Activated CD4-positive, alpha-beta T cell treated with anti-CD3 and anti-CD28 coated beads, Interleukin-2, Interleukin-6, amounts not matched to agents 100 ng/mL and 50 ng/mL, durations not matched to agents 16 hours and 8 hours (primary cell): ENCODE measurements at places on chromosomes 6 and 20.
A peak's percentile ranks its signal among the peaks of the same experiment; 100 is the strongest.

GRCh38 chr6:112113431-112113830 is 26.0 kb downstream of the FAM229B start:
- DNase-seq = no peak

GRCh38 chr20:11792568-11792953 is 125.1 kb upstream of the BTBD3 start:
- no peak for DNase-seq

GRCh38 chr6:46973029-46973428 is 51.3 kb upstream of the ADGRF5 start:
- DNase-seq = no peak

DNA sequence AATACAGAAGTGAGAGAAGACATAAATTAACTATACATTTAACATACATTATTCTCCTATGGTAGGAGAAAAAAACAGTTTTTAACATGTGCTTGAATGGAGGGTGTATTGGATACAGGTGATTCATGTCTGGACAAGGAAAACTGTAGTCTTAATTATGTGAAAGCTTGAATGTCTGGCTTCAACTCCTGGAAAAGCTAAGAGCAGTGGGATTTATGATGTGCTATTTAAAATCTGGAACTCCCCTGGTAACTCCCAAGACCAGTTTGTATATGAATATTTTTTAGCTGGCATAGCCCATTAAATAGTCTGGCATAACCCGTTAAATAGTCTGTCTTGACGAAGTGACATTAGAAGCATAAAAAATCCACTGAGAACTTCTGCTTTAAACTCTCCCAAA is 410.0 kb upstream of the PTCHD4 start:
- DNase-seq = no peak

DNA sequence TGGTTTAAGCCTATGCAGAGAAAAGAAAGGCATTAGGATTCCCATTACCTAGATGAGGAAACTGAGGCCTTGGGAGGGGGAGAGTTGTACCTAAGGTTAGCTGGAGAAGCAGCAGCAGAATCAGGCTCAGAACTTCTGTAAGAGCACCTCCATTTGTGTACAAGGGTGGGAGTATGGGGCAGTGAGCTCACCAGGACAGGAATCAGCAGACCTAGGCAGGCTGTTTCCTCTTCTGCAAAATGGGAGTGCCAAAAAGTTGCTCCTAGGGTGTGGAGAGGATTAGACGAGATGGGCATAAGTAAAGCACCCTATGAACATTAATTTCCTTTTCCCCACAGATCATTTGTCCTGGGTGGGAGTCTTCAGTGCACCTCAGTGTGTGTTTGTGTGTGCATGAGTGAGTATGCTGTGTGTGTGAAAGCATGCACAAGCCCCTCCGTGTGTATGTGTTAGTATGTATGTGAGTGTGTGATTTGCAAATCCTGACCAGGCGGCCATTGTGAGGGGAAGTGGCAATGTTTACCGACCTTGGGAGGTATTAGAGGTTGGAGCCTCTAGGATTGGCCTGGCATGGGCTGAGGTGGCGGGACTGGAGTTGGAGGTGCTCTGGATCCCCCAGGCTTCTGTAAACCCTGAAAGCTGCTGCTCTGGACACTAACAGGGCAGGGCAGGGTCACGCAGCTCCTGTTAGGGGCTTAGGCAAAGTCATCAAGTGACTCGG is 78.8 kb downstream of the VEGFA start:
- DNase-seq = no peak

- DNase-seq = no peak
Observed at GRCh38 chr20:19384940-19385339, 172.5 kb downstream of the SLC24A3 start.

GRCh38 chr6:39227476-39227875 is 1.8 kb downstream of the KCNK5 start:
- peak; percentile 13 for DNase-seq

DNA sequence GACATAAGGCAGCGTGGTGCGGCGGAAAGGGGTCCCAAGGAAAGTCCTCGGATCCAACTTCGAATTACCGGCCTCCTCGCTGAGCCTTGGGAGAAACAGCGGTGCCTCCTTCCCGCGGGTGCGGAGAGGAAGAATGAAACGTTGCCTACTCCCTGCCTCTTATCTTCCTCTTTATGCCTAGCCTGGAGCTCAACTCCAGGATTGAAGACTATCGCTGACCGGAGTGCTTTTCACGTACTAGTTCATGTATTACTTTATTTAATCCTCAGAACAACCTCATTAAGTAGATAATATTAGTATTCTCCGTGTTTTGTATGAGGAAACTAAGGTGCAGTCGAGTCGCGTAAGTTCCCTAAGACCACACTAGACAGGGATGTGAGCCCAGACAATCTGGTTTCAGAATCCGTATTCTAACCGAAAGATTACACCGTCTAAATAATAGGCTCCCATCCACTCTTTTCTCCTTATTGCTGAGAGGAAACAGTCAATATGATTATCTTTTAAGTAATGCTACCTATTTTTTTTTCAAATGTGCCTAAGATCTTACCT is 793 bp upstream of the PDSS2 start:
- no peak for DNase-seq

- DNase-seq = no peak
Observed at GRCh38 chr6:87481931-87482330, 9.2 kb downstream of the SLC35A1 start.

DNA sequence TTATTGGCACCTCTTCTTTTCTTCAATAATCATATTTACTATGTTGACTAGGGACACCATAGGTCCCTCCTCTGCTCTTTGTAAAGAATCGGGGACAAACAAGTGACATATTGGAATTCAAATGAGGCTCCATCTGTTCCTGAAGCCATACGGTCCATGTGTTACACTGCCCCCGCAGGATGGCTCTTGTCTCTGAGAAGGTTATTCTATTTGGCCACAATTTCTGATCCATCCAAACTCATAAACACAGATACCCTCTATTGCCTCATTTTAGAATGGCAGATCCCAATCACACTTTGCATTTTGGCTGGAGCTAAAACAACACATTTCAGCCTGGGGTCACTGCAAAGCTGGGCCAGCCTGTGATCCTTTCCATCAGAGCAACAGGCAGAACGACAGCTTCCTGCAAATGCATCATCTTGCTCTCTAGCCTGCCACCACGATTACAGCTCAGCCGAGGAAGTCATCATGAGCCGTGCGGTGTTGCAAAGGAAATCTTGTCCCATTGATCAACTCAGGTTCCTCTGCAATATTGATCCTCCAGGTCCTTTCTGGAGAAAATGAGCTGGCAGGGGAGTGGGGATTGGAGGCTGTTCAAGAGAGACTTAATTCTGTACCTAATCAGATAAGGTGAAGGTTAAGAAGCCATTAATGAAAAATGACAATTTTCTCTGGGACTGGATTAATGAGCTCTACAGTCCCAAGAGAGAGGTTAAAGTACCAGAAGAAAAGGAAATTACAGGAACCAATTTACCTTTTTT is 73.1 kb downstream of the AGPAT4 start:
- DNase-seq = no peak

DNA sequence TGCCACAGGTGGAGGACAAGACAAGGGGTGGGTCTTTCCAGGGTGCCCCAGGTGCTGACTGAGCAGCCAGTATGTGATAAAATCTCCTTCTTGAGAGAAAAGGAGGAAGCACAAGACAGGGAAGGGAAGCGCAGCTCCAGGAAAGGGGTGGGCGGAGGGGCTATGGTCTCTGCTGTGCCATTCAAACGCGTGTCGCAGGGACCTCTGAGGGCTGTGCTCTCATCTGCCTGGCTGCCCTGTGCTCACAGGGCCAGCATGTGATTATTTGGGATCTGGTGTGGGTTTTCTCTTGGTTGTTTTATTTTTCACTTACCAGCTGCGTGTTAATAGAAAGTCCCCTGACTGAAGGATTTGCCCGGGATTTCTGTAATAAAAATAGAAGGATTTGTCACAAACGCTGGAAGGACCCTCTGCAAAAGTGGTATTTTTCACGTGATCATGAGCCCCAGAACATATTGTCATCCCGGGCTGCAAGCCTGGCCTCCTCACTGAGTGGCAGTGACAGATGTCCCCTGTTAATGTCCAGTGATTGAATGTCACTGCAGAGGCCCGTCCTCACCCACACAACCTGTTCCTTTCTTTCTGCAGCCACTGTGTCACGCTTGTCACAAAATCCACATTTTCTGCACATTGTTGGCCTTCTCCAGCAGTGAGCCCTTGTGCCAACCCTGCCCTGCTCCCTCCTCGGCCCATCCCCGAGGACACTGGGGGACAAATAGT is 35.0 kb upstream of the VSX1 start:
- DNase-seq = no peak

- DNase-seq = no peak
Observed at GRCh38 chr6:155787168-155787567, 331.5 kb upstream of the NOX3 start.

GRCh38 chr6:5325173-5325572 is 63.9 kb downstream of the FARS2 start:
- DNase-seq = no peak

DNA sequence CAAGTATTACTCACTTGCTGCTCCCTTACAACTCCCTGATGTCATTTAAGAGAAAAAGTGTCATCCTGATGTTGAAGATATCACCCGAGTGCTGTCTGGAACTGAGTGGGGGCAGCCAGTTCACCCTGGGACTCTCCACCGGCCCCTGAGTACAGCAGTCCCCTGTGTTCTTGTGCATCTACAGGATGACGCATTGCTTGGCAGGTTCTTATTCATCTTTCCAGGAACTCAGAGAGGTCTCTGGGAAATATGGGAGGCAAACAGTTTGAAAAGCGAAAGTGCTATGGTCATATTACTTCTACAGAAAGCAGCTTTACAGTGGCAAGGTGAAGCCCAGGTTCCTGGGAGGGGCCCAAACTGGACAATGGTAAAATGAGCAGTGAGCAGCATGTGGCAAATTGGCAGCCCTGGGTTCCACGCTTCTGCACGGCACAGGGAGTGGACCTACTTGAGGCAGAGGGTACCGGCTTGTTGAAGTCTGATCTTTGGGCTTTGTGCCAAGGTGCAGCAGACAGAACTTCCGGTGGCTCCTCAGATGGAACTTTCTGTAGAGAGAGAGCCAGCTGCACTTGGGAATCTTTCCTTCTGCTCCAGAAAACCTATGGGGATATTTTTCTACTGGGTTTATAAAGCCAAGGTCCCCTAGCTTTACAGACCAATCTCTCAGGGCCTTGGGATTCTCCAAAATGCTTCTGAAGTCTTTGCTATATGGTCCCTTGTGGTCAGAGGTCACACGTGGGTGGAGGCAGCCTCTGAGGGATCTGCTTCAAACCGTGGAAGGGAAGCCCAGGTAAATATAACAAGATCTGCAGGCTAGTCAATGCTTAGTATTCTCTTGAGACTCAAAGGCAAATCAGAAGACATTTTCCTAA is 128.3 kb downstream of the MAP3K7 start:
- peak; percentile 92 for DNase-seq

- peak; percentile 19 for DNase-seq
Observed at GRCh38 chr6:93036835-93037234, 382.5 kb downstream of the EPHA7 start.

DNA sequence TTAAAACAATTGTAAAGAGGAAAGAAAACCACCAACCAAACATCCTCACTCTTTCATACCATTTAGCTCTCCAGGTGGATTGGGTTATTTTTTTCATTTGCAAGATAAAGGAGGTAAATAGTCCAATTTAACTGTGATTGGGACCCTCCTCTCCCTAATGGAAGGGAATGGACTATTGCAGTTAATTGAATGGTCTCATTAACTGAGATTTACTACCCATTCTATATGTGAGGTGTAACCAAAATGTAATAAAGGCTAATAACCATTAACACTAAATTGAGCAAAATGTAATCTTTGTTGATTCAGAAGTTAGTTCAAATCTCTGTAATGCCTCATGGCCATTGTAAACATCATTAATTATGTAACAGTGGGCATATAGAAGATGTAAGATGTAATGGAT is 105.0 kb downstream of the KLHL32 start:
- DNase-seq = no peak

- no peak for DNase-seq
Observed at GRCh38 chr6:30882759-30883684, 1.3 kb upstream of the DDR1 start.

GRCh38 chr6:97412511-97412910 is 129.5 kb upstream of the MMS22L start:
- no peak for DNase-seq

- peak; percentile 46 for DNase-seq
Observed at GRCh38 chr6:126170978-126171382, 168.9 kb upstream of the CENPW start.

DNA sequence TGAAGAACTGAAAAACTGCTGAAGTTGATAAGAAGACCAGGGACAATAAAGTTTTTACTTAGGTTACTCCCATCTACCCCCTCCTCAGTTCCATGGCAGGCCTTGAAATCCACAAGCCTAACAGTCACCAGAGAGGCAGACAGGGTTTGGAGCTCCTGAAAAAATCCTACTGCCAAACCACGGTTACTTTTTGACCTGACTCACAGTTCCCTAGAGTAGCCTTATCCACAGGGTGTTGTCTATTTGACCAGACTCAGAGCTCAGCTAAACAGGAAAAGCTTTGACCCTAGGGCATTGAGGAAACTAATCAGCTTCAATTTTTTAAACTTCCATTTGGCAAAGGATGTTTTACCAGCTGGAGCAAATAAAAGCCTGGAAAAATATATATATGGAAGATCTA is 257.7 kb upstream of the NT5E start:
- DNase-seq = no peak

- no peak for DNase-seq
Observed at GRCh38 chr6:137473598-137473997, 20.6 kb downstream of the OLIG3 start.

GRCh38 chr20:11891776-11892545 is 25.7 kb upstream of the BTBD3 start:
- DNase-seq = peak; percentile 68

- DNase-seq = no peak
Observed at GRCh38 chr6:37451441-37452193, 18.6 kb downstream of the CMTR1 start.

DNA sequence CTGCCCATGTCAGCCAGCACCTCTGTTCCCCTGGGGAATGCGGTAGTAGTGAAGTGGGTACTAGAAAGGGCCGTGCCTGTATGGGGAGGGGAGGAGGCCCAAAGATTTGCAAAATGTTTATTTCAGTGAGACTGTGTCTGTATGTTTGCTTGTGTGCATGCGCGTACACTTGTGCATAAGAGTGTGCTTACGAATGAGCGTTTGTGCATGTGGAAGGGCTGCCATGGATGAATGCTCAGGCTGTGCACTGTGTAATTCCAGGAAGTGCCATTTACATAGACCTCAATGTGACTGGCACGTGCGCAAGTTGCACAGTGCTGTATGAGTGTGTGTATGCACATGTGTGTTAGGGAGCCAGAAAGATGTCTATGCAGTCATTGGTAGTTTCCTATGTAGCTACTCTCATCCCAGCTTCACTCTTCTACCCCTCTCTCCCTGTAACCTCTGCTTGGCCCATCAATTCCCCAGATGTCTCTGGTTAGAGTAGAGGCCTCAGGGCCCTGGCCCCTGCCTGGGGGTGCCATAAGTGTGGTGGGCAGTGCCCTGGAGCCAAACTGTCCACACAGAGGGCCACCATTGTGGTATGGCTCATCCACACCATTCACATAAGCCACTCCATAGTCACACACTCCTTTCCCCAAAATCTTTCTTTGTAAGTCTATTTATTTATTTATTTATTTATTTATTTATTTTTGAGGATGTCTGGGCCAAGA is 26.8 kb upstream of the SLC22A7 start:
- no peak for DNase-seq
